Jurkat, Clone E6-1 (cell line): ENCODE measurements at places on chromosomes 13 and 19.
A peak's percentile ranks its signal among the peaks of the same experiment; 100 is the strongest.

- no peak for DNase-seq
These were observed 84.2 kb downstream of the LRCH1 start for GRCh38 chr13:46637213-46637612.

GRCh38 chr13:113857531-113858195 is 6.2 kb downstream of the GAS6 start:
- no peak for DNase-seq

GRCh38 chr13:24495151-24495729 is 17.3 kb downstream of the PARP4 start:
- DNase-seq, result no peak

GRCh38 chr13:44437356-44438233 is 64.0 kb downstream of the SERP2 start:
- peak; percentile 61 for DNase-seq

DNA sequence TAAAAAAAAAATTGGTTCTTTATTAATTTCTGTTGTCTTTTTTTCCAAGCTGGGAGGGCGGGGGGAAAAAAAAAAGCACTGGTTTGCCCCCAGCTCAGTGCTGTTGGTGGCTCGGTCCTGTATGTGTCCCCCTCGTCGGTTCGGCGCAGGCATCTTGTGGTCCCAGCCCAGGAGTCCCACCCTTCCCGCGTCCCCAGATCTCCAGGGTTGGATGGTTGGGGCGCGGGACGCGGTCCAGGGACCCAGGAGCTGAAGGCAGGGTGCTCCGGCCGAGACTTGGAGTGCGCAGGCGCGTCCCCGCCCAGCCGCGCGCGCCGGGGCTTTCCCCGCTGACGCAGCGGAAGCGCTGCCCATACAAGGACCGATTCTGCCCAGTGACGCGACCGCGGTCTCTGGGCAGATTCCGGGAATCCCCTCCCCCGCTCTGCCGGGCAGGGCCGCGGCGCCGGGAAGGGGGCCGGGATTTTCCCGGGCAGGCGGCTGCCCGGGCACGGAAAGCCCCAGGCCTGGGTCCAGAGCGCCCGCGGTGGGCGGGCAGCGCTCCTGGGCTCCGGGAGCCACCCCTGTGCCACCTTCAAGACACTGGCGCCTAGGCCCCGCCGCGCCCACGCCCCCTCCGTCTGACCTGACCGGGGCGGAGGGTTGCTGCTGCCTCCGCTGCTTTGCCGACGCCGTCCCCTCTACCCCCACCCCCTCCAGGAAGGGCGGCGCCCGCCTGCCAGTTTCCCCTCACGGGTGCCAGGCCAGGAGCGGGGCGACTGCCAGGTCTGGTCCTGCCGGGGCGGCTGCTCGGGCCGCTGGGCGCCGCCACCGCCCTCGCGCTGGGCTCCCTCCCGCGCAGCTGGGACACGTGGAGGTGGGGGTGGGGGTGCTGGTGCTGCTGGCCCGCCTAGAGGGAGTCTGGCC is 2.3 kb downstream of the JUNB start:
- DNase-seq, result peak; percentile 83

DNA sequence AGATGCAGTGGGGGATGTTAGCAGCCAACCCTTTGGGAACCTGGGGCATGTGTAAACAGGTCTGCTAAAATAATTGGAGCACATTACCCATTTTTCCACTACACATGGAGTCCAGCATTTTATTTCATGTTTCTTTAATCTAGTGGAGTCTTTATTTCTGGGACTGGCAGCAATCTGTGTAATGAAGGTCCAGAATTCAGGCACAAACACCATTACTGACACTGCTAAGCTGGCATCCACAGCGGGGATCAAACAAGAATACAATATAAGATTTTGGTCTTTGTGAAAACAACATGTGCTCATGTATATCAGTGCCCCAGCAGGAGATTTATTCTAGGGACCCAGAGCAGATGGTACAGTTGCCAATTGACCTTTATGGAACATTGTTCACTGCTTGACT is 1587.0 kb upstream of the PRR20A start:
- DNase-seq, result no peak

DNA sequence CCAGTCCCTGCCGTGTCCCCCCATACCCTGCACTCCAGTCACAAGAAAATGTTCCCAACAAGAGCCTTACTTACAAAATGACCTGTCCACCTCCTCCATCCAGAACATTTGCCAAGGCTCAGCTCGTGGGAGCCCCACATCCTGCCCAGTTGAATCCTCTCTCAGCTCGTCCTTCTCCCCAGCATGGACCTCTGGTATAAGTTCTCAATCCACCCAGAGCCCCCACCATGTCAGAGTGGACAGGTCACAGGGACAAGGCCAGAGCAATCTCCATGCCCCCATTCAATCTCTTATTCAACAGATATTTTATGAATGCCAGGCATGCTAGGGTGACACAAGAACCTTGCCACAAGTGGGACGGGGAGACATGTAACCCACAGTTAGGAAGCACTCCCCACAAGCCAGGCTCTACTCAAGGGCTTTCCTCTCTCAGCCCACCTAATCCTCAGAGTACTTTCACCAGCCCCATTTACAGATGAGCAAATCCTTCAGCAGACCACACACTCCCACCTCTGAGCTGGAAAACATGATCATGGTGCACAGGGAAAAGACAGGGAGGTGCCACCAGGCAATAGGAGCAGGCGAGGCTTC is 15.1 kb downstream of the DEDD2 start:
- no peak for DNase-seq

- DNase-seq, result no peak
These were observed 11.1 kb upstream of the SPATA13 start for GRCh38 chr13:24149246-24150032.

DNA sequence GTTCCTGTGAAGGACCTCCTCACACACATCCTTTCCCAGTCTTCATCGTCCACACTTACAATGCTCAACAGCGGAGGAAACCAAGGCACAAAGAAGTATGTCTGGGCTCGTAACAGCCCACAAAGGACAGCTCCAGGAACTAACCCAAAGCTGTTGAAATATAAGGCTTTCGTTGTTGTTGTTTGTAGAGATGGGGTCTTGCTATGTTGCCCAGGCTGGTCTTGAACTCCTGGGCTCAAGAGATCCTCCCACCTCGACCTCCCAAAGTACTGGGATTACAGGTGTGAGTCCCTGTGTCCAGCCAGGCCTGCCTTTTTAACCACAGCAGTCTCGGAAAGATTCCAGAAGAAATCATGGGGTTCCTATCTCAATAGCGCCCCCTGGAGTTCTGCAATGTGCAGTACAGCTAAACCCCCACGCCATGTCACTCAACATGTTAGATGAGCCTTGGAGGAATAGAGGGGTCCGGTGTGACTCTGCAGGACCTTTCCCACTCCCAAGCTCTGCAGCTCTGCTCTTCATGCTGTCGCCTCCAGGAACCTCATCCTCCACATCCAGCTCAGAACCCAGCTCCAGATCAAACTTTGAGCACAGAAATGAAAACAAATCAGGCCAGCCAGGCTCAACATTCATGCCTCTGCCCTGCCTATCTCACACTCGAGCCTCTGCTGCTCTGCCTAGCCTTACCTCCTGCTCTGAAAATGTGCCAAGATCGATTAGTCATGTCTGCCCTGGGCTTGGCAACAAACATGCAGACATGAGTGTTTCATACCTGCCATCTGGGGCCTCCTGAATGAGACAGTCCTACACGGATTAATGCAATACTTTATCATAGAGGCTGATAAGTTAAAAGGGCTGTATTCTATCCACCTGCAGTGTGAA is 7.5 kb downstream of the PLA2G4C start:
- peak; percentile 74 for DNase-seq

GRCh38 chr13:84997858-84998257 is 801.4 kb downstream of the SLITRK6 start:
- no peak for DNase-seq

DNA sequence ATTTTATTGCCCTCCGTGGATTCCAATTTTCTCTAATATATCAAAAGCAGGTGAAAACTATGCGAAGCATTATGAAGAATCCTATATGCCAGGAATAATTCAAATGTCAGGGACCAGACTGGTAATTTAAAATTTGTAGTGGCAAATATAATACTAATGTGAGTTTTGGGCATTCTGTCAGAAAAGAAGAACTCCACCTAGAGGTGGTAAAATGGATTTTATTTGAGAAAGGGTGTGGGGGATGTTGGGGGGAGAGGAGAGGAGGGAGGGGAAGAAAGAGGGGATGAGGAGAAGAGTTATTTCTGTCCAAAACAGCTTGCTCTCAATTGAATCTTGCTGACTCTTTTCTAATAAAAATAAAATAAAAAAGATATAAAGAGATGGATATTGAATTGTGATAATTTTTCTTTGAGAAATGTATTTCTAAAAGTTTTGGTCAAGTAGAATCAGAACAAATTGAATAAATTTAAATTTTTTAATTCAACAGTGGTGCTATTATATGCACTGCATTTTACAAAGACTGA is 929.3 kb upstream of the SLITRK5 start:
- no peak for DNase-seq

- DNase-seq, result no peak
These were observed 8.5 kb downstream of the MLLT1 start for GRCh38 chr19:6271251-6271650.

DNA sequence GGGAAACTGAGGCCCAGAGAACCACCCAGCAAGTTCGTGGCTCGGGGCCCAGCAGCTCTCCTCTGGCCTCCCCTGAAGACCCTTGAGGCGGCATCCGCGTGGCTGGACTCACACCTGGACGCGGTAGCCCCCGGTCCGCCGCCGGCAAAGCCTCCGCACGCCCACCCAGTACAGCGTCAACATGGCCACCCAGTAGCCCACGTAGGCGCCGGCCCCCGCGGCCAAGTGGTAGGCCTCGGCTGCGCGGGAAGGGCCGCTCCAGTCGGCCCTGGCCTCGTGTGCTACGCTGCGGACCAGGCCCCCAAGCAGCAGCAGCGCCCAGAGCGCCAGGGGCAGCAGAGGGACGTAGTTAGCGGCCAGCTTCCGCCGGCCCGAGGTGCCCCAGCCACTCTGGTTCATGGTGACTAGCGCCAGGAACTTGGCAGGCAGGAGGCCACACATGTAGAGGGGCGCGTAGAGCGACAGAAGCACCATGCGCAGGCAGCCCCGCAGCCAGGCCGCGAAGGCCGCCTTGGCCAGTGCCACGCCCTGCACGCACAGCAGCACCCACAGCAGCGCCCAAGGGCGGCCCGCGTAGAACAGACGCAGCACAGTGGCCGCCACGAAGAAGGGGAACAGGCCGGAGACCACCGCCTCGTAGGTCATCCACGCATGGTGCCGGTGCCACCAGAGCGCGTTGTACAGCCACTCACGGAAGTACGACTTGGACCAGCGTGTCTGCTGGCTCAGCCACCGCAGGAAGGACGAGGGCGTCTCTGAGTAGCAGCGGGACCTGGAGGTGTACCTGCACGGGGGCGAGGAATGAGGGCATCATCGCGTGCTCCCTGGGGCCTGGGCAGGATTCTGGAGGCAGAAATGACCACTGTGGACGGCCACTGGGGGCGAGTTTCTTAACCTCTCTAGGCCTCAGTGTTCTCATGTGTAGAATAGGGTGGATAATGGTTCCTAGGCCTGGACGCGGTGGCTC is 10.2 kb downstream of the HAS1 start:
- DNase-seq, result no peak

GRCh38 chr19:48111280-48111679 is 663 bp upstream of the PLA2G4C start:
- no peak for DNase-seq

GRCh38 chr19:42553292-42554045 is 25.2 kb upstream of the CEACAM1 start:
- DNase-seq, result no peak

GRCh38 chr13:96381681-96382080 is 291.8 kb downstream of the HS6ST3 start:
- DNase-seq, result no peak

DNA sequence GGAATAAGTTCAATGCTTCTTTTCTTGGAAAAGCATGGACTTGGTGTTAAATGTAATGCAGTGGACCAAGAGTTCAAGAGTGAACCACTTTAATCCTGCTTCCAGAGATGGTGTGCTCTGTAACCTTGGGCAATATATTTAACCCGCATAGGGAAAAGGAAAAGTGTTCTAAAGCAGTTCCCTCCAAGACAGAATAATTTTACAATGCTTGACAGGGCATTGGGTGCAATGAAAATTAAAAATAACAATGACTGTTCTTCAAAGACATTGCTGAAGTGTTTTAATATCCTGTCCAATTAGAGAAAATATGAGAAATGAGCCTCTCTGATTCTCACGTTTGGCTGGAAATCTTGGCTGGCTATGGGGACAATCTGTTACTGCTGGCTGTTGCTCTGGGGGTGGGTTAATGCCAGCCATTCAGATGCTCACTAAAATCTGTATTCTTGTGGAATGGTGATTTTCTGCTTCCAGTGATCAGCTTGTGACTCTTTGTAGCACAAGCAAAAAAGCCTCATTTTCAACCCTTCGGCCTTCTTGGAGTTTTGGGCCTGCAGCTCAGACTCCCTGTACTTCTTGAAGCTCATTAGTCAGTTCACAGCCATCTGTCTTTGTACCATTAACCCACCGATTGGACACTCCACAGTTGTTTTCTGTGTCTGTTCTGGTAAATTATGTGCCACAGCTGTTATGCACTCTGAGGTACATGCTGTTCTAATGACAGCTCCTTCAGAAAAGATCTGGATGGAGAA is 310.6 kb downstream of the LMO7 start:
- no peak for DNase-seq

DNA sequence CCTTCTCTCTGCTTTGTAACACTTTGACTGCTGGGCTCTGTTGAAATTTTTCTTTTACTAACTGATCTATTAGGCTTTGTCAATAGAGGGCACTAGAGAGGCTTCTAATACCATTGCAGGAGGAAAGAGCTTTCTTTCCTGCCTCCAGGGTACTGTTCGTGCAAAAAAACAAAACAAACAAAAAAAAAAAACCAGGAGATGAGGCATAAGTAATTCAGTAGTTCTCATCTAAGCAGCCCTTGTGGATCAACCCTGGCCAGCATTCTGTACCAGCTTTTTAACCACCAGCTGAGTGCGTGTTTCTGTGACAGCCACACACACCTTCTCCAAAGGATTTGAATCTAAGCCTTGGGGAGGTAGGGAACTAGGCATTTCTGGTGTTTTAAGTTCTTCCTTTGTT is 1707.6 kb upstream of the SLC10A2 start:
- peak; percentile 63 for DNase-seq

- no peak for DNase-seq
These were observed 7.0 kb upstream of the PLA2G4C start for GRCh38 chr19:48117515-48118130.

GRCh38 chr19:1768248-1768647 is 14.9 kb downstream of the ONECUT3 start:
- no peak for DNase-seq
